Urothelium cell line (cell line): ENCODE measurements at places on chromosomes 3 and 15.

DNA sequence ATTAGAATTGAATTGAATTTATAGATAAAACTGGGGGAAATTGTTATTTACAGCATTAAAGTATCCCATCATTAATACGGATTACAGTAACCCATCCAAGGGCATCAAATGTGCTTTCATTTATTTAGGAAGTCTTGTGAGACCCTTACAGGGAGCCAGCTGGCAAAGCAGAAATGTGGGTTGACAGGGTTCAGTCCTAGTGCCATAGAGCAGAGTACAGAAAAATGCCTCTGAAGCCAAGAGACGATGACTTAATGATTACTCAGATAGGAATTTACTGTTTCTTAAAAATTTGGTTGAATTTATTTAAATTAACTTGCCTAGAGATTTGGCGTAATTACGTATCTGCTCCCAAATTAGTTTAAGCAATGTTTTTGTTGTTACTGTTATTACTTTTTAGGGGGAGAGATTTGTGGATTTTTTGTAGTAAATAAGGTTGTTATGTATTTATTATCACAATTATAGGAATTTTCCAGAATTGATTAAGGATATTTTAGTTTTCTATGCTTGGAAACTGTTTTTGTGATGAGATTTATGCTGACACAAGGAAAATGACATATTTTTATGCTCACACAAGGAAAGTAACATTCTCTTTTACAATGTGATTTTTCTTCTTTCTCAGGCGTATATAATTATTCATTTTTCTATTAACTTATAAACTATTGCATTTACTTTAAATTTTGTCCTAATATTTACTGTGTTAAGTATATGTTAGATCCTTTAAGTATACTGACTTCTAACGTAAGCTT is 152.0 kb downstream of the EPHA6 start:
- DNase-seq = no peak

GRCh38 chr3:23945663-23945912 is 502 bp downstream of the NR1D2 start:
- DNase-seq = no peak

GRCh38 chr15:42314818-42315217 is 41.6 kb upstream of the TMEM87A start:
- no peak for DNase-seq

DNA sequence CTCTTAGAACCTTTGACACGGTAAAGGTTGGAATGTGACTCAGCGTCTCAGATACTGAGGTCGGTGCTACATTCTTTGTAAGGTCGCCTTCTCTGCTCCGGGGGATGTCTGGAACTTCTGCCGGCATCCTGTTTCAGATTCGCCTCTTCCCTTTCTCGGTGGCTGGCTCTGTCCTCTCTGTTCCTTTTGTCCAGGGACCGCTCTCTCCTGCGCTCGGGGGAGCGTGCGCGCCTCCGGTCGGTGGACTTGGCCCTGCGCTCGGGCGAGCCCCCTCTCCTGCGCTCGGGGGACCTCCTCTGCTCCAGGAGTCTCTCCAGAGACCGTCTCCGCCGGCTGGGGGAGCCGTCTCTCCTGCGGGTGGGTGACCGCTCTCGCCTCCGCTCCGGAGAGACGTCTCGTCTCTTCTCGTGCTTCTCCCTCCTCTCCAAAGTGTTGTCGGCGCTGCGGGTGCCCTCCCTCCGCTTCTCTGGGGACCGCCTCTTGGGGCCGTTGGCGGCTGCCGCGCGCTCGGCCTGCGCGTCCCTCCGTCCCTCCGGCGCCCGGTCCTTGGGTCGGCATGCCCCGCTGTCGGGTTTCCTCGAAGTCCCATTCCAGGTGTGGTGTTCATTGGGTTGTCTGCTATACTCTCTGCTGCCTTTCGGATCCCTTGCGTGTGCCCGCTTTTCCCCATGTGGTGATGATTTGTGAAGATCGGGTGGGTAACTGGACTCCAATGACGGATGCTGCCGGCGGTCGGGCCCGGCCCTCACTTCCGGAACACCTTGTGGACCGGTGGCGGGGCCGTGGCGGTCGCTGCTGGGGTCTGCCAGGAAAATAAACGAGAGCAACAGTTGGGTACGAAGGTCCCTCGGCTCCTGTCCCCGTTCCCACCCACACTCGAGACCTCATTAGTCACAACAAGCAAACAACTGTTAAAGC is 668.8 kb upstream of the ADAMTS9 start:
- DNase-seq = no peak
